Cerebellar nuclear complex (tissue), 1 donor: ENCODE measurements at places on chromosomes 3 and 15.

- DNase-seq, result no peak
Measured at GRCh38 chr3:131501949-131502348, 822 bp downstream of the MRPL3 start.

- DNase-seq, result no peak
Measured at GRCh38 chr15:21261965-21262850, 178.1 kb downstream of the POTEB3 start.

- no peak for DNase-seq
Measured at GRCh38 chr3:197524128-197524527, 31.6 kb downstream of the BDH1 start.

DNA sequence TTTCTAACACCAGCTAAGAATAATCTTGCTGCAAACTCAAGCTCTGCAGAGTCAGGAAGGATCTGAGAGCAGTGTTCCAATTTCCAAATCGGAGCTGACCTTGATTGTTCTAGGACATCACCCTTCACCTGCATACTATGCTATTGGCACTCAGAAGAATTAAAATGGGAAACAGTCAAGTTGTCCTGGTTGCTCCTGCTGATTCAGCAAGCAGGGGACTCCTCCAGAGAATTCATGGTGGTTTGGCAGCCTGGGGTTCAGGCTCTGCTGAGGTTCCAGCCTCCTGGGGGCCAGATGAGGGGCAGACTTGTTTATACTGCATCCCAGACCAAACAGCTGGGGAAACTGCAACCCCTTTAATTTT, 213.7 kb upstream of the ADAMTS9 start:
- DNase-seq, result no peak

DNA sequence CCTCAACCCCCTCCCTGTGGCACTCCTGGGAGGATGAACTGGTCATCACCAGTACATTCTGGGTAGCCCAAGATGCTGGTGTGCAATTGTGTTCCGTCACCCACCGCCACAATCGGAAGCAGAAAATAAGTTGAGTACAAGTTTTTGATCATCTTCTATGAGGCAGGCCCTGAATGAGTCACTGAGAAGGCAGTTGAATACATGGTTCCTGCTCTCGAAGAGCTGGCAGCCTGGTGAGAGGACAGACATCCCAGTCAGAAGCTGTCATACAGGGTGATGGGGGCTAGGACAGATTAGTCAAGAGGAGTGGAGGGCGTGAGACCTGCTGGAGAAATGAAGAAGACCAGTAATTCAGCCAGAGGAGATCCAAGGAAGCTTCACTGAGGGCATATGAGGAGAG, 6.2 kb downstream of the CEMIP start:
- no peak for DNase-seq

DNA sequence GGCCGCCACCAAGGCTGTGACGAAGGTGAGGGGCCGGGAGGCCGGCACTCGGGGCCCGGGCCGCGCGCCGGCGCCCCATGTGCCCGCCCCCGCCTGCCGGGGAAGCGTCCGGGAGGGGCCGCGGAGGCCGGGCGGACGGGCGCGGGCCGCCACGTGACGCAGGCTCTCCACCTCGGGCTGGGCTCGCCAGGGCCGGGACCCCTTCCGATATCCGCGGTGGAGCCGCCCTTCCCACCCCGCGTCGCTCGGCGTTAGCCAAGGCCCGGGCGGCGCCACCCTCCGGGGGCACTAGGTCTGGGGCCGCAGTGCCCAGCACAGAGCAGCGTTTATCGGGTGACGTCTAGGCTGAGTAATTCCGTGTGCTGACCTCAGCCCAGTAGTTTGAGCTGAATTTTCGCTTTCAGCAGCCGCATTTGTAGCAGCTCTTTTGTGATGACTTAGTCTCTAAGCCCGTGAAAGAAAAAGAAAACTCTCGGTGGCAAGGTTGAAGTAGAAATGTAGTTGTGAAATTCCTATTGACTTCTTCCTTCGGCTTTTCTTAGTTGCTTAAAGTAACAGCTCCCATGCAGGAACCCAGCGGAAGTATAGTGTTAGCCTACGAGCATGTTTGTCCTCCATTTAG, 885 bp downstream of the CDV3 start:
- no peak for DNase-seq

- DNase-seq, result no peak
Measured at GRCh38 chr3:174488527-174488926, 370.6 kb upstream of the NAALADL2 start.

DNA sequence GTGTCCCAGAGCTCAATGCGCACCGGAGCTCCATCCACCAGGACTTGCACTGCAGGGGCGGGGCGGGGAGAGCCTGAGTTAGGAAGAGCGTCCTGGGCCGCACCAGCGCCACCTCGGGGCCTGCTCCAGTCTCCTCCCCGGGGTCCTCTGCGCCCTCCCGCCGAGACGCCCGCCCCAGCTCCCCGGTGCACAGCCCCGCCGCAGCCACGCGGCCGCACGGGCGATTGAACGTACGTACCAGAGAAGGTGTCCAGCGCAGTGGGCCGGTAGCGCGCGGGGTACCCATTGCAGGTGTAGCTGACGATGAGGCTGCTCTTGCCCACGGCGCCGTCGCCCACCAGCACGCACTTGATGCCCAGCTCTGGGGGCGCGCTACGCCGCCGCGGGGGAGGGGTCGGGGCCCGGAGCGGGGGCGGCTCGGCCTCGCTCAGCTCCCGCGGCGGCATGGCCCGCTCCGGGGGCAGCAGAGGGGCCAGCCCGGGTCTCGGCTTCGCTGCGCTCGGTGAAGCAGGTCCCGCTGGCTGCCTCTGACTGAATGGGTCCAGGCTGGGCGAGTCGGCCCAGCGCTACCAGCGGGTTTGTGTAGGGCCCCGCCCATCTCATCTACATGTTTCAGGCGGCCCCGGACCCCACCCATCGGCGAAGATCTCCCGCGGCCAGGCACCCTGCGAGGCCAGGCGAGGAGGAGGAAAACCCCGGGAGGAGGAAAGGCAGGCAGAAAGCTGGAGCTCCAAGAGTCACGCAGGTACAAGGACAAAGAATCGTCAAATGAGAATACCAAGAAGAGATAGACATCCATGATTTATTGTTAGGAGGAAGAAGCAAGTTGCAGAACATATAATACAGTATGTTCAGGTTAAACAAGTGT, at the start of gene RHOV:
Gene RHOV (minus strand): TSS at position 541 of the 868 bp plus-strand sequence. CDS start 95 bp downstream, at position 446.
- DNase-seq, result peak; percentile 24

GRCh38 chr15:33098094-33099058, 96.1 kb downstream of the FMN1 start:
- no peak for DNase-seq
